ENCODE measurements at places on chromosomes 16 and 17.

DNA sequence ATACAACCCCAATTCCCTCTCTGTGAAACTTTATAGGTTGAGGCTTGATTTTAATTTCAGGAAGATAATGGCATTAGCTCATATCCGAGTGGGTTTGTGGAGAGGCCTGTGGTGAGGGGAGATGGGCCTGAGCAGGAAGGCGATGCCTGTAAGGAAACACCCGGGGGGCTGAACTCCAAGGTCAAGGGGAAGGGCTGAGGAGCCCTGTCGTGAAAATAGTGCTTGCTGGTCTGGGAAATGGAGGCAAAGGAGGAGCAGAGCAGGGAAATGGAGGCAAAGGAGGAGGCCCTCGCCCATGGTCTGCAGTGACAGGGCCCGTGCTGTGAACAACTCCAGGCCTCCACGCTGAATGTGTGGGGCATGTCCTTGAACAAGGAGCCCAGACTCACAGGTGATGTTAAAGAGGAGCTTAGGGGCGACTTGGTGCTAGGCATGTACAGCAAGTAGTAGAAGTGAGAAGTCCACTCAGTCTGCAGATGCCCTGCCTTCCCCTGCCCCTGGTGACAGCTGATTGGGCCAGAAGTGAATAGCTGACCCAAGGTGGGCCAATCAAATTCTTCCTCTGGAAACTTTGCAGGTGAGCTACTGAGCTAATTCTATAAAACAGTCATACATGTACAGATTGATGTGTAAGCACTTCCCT is 38.1 kb downstream of the MRPS23 start:
- no peak for DNase-seq

DNA sequence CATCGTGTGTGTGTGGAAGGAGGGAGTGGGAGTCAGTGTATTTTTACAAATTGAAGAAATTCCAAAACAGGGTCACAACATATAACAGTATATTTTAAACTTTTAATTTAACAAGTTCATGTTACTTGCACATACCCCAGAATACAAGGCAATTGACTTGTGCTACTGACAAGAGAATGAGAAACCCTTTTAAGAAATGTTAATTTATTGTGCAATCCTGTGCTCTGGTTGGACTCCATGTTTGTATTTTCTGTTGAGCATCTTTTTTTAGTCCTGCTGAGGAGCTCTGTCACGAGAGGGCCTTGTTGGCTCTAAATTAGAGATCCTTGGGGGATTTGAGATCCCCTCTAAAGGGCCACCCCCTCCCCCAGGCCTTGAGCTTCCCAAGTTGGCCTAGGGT is 1.1 kb upstream of the EMP2 start:
- DNase-seq, result no peak

GRCh38 chr16:11669380-11670146 is 1.3 kb downstream of the SNN start:
- no peak for DNase-seq

- no peak for DNase-seq
Measured at GRCh38 chr17:29068818-29069217, 25.9 kb downstream of the PIPOX start.

- no peak for DNase-seq
Measured at GRCh38 chr17:79677646-79678045, 53.1 kb upstream of the ENPP7 start.

DNA sequence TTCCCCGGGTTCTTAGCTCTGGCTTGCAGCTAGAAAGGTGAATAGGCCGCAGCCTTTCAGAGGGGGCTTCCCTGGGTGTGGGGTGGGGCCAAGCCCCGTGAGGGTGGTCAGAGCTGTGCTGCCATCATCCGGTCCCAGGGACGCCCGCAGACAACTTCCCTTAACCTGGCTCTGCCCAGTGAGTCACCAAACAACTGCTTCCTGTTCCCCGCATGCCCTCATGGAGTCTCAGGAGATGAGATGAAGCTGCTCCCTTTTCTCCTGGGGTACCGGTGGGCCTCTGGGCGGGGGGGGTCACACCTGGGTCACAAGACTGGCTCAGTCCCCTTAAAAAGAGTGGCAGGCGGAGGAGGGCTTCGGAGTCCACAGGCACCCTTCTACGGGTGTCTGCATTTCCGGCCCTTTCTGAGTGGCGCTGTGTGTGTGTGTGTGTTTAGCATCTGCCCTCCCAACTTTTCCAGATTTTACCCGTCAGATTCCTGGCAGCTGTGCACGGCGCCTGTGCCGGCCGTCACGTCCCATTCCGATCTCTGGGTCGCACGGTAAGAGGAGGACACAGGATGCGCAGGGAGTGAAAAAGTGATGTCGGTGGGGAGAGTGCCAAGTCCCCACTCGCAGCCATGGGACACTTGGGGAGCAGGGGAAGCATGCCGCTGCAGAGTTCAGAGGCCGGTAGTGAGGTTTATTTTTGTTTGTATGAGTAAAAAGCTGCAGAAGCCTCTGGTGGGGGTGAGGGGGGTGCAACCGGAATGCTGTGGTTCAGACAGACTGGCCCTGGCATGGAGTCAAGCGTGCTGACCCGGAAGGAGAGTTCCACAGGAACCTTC is 16.8 kb downstream of the HIC1 start:
- no peak for DNase-seq

DNA sequence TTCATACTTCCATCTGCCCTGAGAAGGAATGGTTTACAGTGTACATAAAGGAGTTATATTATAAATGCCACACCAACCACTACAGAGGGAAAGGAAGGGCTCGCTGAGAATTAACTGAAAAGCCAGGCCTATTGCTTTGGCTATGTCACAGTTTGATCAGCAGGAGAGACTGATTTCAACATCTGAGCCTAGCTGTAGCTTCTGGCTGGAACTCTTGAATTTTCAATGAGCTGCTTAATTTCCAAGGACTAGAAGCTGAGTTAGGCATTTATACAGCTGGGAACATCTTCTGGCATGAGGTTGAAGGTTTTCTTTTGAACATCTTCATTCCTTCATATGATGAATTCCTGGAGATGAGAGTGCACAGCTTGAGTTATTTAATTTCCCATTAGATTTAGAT is 47.6 kb upstream of the GNAO1 start:
- DNase-seq, result no peak

GRCh38 chr16:54783226-54783625 is 147.4 kb upstream of the IRX5 start:
- DNase-seq, result no peak

DNA sequence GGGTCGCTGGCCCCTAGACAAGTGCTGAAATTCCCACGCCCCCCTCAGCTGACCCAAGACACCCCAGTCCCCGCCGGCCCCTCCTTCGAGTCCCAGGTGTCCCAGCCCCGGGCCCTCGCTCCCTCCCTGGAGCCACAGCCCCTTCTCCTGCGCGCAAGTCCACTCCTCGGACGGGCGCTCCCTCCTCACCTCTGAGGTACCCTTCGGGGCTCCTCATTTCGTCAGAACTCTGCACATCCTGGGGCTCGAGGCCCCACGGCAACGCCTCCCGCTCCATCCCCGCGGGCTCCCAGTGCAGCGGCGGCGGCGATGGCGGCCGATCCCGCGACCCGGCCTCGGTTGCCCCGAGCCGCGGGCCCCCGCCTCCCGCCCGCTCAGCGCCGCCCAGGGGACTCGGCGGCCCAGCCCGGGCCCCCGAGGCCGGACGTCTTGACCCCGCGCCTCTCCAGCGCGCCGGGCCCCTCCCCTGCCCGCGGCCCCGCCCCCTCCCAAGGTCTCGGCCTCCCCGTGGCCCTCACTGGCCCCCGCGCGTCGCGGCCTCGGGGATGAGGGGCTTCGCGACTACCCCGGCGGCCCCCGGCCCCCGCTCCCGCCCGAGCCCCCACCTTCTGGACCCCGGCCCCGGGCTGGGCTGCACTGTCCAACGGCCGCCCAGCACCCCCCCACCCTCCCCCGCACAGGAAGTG is at the start of gene ZNF768:
ZNF768 (minus strand) TSS at position 430 of the 686 bp plus-strand sequence; CDS start at position 277, 153 bp downstream.
- DNase-seq, result no peak

DNA sequence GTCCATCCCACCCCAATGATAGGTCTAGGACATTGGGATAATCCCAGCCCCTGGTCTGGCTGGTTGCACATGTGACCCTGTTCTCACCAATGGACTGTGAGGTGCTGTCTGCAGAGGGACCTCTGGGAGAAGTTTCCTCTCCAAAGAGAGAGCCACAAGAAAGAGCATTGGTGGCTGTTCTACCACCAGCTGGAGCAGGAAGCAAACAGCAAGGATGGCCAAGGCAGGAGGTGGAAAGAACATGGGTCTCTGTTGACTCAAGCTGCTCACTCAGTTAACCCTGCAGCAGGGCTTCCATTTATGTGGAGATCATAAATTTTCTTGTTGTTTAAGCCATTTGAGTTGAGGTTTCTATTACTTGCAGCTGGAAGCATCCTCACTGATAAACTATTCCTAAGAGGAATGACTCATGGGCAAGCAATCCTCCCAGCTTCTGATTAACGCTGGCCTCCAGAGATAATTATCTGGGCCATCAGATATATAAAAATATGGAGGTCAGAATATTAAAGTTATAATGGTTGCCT is 52.6 kb downstream of the CYB5B start:
- DNase-seq, result peak; percentile 10

DNA sequence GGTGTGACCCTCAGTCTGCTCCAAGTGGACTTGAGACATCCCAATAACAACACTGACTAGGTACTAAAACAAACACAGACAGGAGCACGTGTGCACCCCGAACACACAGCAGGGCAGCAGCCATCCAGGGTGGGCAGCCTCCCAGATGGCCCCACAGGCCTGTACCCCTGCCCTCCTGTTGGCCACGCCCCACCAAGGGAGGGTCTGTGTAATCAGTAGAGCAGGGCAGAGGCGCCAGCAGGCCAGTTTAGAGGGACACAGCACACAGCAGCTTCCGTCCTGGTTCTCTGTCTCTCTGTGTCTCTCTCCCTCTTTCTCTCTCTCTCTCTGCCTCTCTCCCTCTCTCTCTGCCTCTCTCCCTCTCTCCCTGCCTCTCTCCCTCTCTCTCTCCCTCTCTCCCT is 21.4 kb downstream of the ACTG1 start:
- DNase-seq, result no peak

- DNase-seq, result no peak
Measured at GRCh38 chr16:75942936-75943335, 216.6 kb upstream of the CPHXL start.

GRCh38 chr17:42835732-42836131 is 2.5 kb downstream of the PSME3 start:
- no peak for DNase-seq

DNA sequence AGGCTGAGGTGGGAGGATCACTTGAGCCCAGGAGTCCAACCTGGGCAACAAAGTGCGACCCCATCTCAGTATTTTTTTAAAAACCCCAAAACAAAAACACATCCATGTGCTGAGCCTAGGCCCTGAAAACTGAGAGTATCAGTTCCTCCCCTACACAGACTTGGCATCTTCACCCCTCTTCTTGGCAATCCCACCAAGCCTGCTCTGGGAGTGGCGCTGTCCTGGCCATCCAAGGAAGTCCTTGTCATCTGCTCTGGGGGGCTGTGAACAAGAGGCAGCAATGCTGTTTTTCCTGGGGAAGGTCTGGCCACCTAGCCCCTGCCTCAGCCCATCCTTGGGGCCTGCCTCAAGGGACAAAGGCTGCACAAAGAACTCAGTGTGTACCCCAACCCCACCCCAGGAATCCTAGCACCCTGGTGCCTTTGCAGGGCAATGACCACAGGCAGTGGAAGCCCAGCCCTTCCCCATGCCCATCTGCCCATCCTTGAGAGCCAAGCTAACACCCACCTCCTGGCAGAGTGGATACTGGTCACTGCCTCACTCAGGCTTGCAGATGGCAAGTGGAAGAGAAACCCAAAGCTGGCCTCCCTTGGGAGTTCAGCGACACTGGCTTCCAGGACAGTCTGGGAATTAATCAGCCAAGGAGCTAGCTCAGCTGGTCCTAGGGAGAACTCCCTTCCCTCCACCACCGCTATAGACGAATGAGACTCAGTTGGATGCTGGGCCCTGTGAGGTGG is 14.8 kb upstream of the GFOD2 start:
- DNase-seq, result peak; percentile 0

DNA sequence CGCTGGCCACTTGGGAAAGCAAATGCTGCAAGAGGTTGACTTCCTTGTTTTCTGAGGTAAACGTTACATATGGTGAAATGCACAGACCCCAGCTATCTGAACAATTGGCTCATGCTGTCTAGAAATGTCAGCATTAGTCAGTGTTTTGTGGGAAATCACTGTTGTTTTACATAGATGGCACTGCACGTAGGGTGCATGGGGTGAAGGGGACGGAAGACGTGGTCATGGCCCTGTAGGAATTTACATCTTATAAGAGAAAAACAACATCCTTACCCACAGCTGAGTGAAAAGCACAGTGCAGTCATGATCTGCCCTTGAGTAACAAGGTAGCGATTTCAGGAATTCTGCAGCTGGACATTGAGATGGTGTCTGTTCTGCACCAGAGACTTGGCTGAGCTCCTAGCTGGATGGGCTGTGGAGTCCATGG is 15.2 kb downstream of the RPTOR start:
- DNase-seq, result no peak

DNA sequence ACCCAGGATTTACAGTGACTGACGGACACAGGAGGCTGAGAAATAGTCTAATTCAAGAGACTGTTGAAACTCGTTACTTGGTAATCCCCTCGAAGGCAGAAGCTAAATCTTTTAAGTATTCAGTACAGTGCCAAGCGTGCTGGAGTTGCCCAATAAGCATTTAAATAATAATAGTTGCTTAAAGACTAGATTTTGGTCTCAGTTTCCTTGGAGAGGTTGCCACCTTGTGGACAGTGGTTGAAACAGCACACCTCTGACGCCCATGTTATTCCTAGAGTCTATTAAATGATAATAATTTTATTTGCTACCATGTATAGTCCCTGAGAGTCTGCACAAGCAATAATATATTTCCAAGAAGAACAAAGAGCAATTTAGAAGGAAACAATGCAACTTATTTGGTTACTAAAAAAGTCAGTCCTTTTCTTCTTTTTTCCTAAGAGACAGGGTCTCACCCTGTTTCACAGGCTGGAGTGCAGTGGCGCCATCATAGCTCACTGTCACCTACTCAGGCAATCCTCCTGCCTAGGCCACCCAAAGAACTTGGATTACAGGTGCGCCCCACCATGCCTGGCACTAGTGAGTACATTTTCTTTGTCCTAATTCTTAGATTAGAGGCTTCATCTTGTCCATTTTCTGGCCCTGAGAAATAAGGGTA is 138.0 kb upstream of the NUDT7 start:
- DNase-seq, result peak; percentile 2

DNA sequence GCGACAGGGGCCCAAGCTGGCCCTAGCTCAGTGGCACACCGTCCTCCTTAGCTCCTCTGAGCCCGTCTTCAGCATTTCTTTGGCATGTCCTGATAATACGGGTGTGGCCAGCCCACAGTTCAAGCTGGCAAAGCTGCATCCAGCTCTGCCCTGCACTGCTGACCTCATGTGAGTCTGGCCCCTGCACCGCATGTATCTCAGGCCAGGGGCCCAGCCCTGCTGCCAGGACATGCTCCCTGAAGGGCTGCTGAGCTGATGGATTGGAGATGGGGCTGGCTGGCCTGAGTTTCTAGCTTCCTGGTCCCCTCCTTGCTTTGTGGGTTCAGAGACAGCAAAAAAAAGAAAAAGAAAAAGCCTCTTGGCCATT is 2.4 kb downstream of the DOC2B start:
- no peak for DNase-seq

GRCh38 chr17:77115947-77116346 is 24.8 kb upstream of the SEC14L1 start:
- no peak for DNase-seq

DNA sequence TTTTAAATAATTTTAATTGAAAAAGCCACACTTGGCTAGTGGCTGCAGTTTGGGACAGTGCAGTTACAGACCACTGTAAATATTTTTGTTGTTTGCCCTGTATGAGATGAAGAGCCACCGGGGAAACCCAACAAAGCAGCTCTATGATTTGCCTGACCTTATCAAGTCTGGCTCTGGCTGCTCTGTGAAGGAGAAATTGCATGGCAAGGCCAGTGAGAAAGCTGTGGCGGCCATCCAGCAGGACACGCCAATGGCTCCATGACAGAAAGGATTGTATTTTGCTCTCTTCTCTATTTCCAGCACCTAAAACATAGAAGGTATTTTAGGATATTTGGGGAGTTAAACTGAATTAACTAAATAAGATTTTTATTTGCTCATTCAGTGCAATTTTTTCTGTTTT is 330.0 kb upstream of the DYNLRB2 start:
- DNase-seq, result no peak
